ENCODE measurements at places on chromosomes 16 and 17. TPM values are rescaled to one million over a fixed set of nuclear protein-coding genes. Genes with fewer than 3 reads are reported as not detected.

Gene SULT1A2
- total RNA-seq: 4.7 TPM

Gene IFI35
- total RNA-seq: 44.4 TPM

Gene NTHL1
- total RNA-seq: 34.5 TPM

Gene TMEM98
- 92.2 TPM for total RNA-seq

Gene TPSD1
- total RNA-seq: not detected

Data from cardiac atrium fibroblast (primary cell).